Ureter (tissue), 1 donor: ENCODE measurements at places on chromosomes 2 and 18. TPM values are rescaled to one million over a fixed set of nuclear protein-coding genes. Genes with fewer than 3 reads are reported as not detected.

EIF5B gene
- total RNA-seq: 51.5 TPM

DNA sequence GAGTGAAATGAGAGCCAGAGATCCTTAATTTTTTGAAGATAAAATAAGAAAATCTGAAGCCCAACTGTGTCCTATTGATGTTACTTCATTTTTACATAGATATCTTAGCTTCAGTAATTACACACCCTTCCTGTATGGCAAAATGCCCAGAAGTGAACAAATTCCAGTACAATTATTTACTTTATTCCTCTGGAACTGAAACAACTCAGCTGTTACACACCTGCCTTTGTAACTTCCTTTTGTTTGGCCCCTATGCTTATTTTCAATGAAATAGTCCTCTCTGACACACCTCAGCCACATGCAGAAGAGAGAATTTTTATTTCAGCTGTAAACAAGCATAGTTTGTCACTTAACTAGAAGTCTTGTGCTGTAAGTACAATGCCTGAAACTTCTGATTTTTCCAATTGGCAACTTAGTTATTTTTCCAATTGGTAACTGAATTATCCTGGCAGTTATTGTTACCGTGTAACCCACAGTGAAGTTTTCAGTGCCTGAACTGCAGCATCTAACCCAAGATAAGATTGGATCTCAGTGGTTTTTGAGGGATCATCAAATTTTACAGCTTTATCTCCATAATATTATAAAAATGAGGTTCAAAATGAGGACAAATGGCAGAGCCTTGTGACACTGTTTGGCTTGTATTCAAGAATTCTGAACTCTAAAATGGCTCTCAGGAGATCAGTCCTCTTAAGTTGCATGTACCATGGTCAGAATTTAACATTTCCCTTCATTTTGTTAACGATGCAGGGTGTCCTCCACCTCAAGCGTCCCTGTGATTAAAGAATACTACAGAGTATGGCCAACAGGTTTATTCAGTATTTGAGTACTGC is 82.6 kb downstream of the PKP4 start:
- no peak for DNase-seq

DNA sequence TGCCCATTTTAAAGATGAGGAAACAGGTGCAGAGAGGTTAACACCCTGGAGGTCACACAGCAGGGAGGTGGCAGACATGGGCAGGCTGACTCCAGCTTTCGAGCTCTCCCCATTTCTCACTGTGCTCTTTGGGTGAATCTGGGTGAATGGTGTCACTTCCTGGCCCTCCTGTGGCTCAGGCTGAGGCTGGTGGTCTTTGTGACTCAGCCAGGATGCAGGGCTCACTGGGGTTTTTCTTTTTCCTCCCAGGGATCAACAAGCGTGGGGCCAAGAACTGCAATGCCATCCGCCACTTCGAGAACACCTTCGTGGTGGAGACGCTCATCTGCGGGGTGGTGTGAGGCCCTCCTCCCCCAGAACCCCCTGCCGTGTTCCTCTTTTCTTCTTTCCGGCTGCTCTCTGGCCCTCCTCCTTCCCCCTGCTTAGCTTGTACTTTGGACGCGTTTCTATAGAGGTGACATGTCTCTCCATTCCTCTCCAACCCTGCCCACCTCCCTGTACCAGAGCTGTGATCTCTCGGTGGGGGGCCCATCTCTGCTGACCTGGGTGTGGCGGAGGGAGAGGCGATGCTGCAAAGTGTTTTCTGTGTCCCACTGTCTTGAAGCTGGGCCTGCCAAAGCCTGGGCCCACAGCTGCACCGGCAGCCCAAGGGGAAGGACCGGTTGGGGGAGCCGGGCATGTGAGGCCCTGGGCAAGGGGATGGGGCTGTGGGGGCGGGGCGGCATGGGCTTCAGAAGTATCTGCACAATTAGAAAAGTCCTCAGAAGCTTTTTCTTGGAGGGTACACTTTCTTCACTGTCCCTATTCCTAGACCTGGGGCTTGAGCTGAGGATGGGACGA is 13.2 kb downstream of the ITM2C start:
- peak; percentile 37 for DNase-seq

GRCh38 chr2:54776494-54776893 is 53.0 kb downstream of the EML6 start:
- no peak for DNase-seq

DNA sequence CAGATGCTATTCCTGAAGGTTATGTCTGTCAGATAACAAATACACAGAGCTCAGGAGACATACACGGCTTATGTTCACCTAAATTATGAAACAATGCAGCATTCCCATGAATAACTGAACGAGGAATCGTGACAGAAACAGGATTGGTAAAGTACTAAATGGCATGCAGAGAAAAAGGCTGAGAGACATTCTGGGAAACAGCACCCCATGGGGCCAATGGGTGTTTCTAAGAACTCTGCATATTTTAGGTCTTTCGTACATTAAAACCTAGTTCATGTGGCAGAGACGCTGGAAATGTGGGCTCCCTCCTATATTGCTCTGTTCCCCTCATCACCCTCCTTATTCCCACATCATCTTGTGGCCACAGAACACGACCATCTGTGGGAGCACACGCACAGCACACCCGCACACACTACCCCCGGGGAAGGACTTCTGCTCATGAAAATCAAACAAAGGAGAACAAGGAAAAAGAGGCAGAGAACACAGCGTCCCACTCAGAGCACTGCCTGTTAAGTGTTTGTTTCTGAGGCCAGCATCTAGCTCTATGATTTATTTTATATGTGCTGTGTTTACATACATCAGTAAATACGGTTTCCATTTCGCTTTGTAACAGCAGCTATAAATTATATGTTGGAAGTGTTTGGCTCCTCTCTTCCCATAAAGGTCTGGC is 143.6 kb downstream of the AFF3 start:
- no peak for DNase-seq

SERPINB12 gene
- total RNA-seq: not detected

- DNase-seq: no peak
Measured at GRCh38 chr2:17583166-17583565, 42.7 kb downstream of the VSNL1 start.

DNA sequence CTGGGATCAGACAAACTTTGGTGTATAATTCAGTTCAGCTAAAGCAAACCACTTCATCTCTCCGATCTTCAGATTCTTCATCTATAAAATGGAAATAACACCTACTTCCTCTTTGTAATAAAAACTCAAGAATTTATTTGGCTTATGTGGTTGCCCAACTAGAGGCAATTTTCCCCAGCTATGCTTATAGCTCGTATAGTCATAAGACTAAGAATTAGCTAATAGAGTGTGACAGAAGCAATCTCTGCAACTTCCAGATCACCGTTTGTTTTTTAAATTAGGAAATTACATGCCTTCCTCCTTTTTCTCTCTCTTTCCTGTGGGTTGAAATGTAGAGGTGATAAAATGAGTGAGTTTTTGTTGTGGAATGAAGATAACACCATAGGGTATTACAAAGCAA is 35.3 kb upstream of the KCNF1 start:
- no peak for DNase-seq

DNA sequence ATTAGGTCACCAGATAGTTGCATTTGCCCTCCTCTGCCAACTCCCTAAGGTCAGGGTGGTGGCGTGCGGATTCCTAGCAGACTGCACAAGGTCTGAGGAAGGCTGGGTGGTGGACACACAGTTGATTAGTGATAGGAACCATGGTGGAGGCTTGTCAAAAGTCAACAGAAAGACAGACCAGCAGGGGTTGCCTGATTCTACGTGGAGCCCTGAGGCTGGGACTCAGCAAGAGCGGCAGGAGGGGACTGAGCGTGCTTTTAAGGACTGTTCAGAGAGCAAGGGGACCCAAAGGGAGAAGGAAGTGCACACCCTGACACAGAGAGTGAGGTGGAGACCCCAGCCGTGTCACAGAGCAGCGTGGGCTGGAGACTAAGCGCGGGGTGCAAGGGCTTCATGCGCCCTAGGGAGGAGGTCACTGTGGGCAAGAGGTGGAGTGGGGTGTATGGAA is 513.2 kb downstream of the RNF144A start:
- no peak for DNase-seq

GRCh38 chr2:242004902-242005230 is 135.3 kb downstream of the RTP5 start:
- DNase-seq: no peak

PPP4R3B gene
- 64.8 TPM for total RNA-seq

GRCh38 chr18:32243358-32243757 is 53.5 kb downstream of the MEP1B start:
- no peak for DNase-seq

SCN3A gene
- total RNA-seq: 0.83 TPM

DNA sequence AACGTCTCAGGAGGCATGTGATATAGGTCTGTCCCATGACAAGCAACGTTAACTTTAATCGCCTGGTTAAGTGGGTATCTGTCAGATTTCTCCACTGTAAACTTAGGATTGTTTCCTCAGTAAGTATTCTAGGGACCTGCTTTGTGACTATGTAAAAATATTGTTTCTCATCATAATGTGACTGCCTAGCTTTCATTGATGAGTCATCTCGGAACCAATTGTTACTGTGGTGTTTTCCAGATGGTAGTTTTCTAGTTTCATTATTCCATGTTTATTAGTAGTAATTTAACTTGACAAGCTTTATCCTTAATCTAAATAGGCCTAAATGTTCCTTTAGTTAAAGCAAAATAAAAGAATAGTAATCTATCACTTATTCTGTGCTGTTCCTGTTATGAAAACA is 28.2 kb upstream of the GATA6 start:
- no peak for DNase-seq

LONRF2 gene
- 3.6 TPM for total RNA-seq

ANKRD62 gene
- total RNA-seq: not detected

LYPD1 gene
- total RNA-seq: 0.36 TPM

IL1RN gene
- total RNA-seq: 80.2 TPM

SFT2D3 gene
- total RNA-seq: 7.3 TPM

- DNase-seq: no peak
Measured at GRCh38 chr18:30991397-30991796, 51.1 kb downstream of the DSC3 start.

ATP6V1B1 gene
- total RNA-seq: 2.4 TPM

DNA sequence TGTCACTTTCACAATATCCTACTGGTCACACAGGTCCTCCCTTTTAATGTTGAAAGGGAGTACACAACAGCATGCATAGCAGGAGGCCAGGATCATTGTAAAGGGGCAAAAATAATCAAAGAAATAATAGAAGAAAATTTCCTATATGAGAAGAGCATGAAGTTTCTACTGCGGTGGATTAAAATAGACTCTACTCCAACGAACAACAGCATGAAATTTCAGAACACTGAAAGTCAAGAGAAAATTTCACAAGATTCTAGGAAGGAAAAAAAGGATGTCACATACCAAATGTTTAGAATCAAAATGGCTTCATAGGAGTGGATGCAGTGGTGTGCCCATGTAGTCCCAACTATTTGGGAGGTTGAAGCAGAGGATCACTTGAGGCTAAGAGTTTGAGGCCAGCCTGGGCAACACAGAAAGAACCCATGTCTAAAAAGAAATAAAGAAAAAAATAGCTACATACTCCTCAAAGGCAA is 72.0 kb upstream of the EPAS1 start:
- no peak for DNase-seq

- DNase-seq: peak; percentile 26
Measured at GRCh38 chr2:230905448-230906421, 19.3 kb downstream of the GPR55 start.

CHPF gene
- 49.6 TPM for total RNA-seq

GRCh38 chr2:220188031-220188430 is 560.6 kb downstream of the SLC4A3 start:
- no peak for DNase-seq

GRCh38 chr2:190093793-190094192 is 31.3 kb upstream of the MSTN start:
- DNase-seq: no peak

GRCh38 chr18:2027756-2028155 is 543.5 kb downstream of the METTL4 start:
- no peak for DNase-seq

- DNase-seq: no peak
Measured at GRCh38 chr2:171547720-171548119, 25.4 kb downstream of the CYBRD1 start.

- no peak for DNase-seq
Measured at GRCh38 chr2:96157649-96158553, 12.7 kb upstream of the DUSP2 start.
